ENCODE measurements at places on chromosomes 3 and 15.

GRCh38 chr3:150177673-150178381 is 207.1 kb upstream of the PFN2 start:
- no peak for DNase-seq

DNA sequence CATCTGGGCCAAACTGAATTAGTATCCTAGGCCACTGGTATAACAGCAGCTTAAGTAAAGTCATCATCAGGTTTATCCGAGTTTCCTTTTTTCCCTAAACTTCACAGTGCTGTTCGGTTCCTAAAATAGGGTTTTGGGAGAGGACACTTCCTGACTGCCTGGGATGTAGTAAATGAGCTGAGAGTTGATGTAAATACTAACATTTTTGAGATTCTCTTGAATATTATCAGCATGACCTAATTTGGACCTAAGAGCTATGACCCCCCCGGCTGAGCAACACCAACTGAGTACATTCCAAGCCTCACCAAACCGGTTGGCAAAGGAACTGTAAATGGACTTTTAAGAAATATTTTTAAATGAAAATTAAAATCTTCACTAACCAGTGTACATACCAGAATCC is 78.8 kb downstream of the IL5RA start:
- DNase-seq, result no peak

- no peak for DNase-seq
Measured at GRCh38 chr3:156769721-156770654, 56.2 kb upstream of the LEKR1 start.

DNA sequence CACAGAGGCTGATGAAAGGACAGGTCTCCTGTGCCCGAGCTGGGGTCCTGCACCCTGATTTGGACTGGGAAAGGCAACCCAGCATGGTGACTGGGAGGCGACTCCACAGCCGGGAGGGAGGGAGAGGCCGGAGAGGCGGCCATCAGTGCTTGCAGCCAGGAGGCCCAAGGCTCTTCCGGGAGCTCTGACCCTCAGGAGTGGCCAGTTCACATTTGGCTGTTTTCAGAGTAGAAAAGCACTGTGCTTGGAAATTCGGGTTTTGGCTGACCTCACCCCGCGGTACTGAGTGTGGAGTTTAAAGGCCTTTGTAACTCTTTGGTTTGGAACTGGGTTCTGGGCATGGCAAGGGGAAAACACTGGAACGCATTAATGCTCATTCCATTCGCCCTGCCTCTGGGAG is 31.9 kb downstream of the SMAD6 start:
- no peak for DNase-seq

DNA sequence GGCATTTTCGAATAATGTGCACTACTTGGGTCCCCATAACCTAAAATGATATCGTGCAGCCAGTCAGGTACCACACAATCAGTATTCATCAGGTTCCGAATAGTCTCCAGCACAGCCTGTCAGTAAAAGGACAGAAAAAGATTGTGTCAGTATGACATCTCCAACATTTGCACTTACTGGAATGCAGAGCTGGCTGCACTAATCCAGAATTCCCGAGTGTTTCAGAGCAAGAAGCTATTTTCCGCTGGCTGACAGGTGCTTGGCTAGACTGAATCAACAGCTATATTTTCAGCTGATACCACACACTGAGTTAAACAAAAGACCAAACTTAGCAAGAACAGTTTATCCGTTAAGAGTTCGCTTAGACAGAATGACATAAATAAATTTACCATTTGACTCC is 68.8 kb downstream of the AQR start:
- no peak for DNase-seq

GRCh38 chr3:126349071-126349470 is 8.1 kb downstream of the KLF15 start:
- no peak for DNase-seq

DNA sequence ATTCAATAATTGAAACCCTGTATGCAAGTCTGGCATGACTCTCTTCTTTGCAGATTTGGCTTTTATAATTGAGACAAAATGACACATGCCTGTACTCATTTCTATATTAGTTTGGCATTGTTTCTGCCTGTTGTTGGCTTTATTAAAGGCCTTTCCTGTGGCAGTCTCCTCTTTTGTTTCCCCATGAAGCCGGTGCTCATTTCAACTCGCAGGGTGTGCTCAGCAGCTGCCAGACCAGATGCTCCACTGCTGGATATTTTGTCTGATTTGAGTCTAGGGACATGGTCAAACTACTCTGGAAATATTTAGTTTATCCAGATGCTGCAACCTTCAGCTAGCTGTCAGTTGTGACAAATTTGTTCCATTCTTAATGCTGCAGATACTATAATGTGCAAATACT is 445.3 kb downstream of the NAALADL2 start:
- no peak for DNase-seq

- no peak for DNase-seq
Measured at GRCh38 chr15:28037969-28038590, 61.0 kb downstream of the OCA2 start.

DNA sequence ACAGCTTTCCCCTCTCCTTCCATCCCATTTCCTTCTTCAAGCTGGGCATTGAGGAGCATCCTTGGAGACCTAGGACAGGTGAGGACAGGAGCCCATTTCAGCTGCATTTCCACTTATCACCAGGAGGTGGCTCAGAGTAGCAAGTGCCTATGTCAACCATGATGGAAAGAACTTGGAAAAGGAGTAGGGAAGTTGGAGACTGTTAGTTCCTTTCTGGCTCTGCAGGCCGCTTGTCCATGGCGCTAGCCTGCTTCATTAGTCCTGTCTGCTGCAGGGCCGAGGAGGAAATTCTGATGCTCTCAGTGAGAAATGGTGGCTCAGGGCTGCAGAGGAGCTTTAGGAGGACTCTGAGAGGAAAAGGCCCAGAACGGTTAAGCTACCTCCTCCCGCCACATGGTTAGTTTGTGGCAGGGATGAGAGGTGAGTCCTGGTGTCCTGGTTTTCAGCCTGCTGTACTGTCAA is 7.0 kb upstream of the CD276 start:
- no peak for DNase-seq

DNA sequence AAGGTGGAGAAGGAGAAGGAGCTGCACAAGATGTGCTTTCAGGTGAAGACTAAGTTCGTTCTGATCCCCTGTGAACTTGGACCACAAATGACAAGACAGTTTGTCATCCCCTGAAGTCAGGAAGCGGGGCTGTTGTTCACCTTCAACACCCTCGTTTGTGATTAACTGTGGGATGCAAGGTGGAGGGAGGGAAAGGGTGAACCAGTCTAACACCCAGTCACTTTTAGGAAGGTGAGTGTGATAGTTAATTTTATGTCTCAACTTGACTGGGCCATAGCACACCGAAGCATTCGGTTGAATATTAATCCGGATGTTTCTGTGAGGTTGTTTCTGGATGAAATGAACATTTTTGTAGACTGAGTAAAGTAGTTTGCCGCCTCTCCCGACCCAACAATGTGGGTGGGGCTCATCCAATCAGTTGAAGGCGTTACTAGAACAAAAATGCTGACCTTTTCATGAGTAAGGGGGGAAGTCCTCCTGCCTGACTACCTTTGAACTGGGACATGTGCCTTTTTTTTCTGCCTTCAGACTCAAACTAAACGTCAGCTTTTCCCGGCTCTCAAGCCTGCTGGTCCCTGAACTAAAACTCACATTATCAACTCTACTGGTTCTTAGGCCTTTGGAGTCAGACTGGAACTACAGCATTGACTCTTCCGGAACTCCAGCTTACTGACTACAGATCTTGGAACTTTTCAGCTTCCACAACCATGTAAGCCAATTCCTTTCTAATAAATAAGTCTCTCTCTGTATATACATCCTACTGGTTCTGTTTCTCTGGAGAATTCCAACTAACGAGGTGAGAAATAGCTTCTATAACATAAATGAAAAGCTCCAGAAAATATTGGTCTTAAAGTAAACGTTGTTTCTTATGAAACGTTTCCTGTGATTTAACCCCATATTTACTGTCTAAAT is 264.0 kb upstream of the SLITRK3 start:
- no peak for DNase-seq

DNA sequence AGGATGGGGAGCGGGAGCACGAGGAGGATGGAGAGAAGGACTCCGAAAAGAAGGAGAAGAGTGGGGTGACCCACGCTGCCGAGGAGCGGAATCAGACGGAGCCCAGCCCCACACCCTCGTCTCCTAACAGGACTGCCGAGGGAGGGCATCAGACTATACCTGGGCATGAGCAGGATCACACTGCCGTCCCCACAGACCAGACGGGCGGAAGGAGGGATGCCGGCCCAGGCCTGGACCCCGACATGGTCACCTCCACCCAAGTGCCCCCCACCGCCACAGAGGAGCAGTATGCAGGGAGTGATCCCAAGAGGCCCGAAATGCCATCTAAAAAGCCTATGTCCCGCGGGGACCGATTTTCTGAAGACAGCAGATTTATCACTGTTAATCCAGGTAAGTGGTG is 169.8 kb downstream of the FEZF2 start:
- no peak for DNase-seq

- no peak for DNase-seq
Measured at GRCh38 chr15:29819979-29820378, 2.3 kb downstream of the TJP1 start.

DNA sequence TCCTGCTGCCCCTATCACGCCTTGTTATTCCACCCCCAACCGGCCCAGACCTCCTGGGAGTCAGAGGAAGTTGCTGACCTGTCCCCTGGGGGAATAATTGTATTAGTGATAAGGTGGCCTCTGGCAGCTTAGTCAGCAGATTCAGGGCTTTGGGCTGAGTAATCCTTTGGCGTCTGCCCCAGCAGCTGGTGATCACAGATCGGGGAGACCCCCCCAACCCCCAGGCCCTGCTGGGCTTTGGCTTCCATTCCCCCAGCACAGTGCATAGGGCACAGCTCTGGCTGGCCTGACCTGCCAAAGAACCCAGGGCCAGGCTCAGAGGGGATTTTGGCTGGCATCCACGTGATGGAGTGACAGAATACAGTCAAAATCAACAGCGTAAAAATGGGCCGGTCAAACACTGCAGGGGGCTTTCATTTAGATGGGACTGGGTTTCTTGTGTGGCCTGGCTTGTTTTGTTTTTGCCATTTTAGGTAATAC is 3.9 kb upstream of the NR2E3 start:
- no peak for DNase-seq

DNA sequence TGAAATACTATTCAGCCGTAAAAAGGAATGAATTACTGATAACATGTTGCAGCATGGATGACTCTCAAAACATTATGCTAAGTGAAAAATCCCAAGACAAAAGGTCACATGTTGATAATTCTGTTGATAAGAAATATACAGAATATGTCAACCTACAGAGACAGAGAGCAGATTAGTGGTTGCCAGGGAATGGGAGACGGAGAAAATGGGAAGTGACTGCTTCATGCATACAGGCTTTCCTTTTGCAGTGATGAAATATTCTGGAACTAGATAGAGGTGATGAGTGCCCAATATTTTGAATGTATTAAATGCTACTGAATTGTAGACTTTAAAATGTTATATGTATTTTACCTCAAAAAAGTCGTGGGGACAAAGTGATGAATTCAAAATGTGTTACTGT is 56.2 kb downstream of the ABHD2 start:
- DNase-seq, result no peak

DNA sequence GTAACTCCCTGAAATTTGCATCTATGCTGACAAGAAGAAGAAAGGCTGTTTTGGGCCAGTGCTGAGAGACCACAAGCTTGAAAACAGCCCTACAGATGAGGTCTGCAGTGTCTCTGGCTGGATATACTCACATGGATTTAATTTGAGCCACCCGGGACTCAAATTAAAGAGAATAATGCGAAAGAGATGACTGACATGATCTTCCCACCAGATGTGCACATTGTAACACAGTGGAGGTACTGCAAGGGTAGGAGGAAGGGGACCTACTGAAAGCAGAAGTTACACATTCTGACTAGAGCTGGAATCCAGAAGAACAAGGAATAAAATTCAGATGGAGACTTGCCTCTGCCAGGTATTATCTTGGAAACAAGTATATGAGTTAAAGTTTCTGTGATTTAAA is 728.3 kb upstream of the SGO1 start:
- no peak for DNase-seq

DNA sequence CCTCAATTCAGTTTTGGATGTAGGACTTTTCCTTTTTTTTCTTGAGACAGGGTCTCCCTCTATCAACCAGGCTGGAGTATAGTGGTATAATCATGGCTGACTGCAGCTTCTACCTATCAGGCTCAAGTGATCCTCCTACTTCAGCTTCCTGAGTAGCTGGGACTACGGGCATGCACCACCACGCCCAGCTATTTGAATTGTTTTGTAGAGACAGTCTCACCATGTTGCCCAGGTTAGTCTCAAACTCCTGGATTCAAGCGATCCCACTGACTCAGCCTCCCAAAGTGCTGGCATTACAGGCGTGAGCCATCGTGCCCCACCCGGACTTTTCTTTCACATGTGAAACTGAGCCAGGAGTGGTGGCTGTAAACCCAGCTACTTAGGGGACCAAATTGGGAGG is 3.5 kb downstream of the RNU5B-1 start:
- no peak for DNase-seq

- no peak for DNase-seq
Measured at GRCh38 chr3:28940994-28941393, 339.9 kb upstream of the RBMS3 start.

DNA sequence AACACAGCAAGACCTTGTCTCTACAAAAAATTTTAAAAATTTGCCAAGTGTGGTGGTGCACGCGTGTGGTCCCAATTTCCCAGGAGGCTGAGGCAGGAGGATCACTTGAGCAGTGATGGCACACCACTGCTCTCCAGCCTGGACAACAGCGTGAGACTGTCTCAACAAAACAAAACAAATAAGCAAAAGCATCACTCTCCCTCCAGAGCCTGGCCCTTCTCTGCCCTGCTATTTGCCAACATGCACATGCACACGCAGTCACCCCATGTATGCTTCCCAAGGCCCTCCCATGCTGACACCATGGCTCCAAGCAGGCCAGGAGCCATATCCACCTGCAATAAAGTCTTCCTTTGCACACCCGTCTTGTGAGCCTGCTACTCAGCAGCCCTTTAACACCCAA is 2.1 kb downstream of the KIF9 start:
- DNase-seq, result no peak

GRCh38 chr3:147705651-147706051 is 296.5 kb downstream of the ZIC1 start:
- no peak for DNase-seq

- no peak for DNase-seq
Measured at GRCh38 chr3:83843716-83844115, 1115.1 kb upstream of the CADM2 start.

DNA sequence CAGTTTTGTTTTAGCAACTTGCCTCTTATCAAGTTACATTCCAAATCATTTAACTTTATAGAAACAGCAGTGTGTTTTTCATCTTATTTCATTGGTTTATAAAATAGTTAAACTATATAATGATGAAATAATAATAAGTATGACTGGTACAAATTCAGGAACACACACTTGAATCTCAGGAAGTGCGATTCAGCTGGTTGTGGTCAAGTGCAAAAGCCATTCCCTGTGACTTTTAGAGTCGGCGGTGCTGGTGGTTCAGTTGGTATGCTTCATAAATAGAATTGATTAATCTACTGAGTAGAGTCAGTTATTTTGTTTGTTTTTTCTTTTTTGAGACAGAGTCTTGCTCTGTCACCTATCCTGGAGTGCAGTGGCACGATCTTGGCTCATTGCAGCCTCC is 22.7 kb downstream of the SACM1L start:
- no peak for DNase-seq

GRCh38 chr15:95226835-95227234 is 995.5 kb downstream of the MCTP2 start:
- no peak for DNase-seq

All from cortex of kidney (tissue), 1 donor.